Retinal pigment epithelial cell (primary cell): ENCODE measurements at places on chromosomes 5 and 9.

GRCh38 chr9:126319671-126320070 lies 7.0 kb upstream of the MVB12B start:
- no peak for DNase-seq

DNA sequence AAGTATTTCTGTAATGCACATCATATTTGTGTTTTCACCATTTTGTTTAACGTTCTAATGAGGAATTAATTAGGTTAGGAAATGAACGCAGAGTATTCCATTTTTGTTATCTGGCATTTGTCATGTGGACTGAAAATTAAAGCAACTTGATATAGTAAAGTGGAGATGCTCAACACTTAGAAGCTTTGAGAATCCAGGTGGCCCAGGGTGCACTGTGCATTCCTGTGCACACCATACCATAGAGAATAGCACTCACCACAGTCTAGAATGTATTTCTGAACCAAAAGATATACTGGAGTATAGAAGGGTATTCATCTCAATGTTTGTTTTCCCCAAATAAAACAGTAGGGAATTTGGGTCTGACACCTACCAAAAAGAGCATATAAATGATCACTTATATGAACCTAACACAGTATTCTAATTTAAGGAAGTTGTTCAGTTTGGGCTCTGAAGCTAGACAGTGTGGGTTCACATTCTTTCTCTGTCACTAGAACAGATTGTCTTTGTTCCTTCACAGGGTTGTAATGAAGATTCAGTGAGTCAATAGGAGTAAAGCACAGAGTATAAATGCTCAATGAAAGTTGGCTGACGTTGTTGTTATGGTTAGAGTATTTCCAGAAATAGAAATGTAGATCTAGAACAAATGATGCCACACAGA lies 125.6 kb upstream of the DMRT1 start:
- DNase-seq: no peak

- DNase-seq: no peak
Measured at GRCh38 chr9:88816141-88816540, 175.1 kb upstream of the S1PR3 start.

- DNase-seq: peak; percentile 54
Measured at GRCh38 chr5:169029661-169030274, 271.2 kb downstream of the SLIT3 start.

DNA sequence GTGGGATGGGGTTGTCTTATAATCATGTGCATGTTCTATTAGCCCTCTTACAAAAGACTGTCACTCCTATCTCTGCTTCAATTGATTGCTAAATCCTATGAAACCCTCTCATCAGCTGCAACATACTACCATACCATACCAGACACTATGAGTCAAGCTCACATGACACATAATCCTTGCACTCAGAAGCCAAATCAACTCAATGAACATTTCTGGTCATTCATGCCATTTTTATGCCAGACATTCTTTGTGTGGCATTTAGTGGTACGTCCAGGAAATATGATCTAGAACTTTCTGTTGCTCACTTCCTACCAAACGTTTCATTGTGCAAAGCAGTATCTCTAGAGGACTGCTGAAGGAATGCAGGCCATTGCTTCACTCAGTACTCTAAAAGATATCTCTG lies 159.2 kb upstream of the GNA14 start:
- peak; percentile 88 for DNase-seq

DNA sequence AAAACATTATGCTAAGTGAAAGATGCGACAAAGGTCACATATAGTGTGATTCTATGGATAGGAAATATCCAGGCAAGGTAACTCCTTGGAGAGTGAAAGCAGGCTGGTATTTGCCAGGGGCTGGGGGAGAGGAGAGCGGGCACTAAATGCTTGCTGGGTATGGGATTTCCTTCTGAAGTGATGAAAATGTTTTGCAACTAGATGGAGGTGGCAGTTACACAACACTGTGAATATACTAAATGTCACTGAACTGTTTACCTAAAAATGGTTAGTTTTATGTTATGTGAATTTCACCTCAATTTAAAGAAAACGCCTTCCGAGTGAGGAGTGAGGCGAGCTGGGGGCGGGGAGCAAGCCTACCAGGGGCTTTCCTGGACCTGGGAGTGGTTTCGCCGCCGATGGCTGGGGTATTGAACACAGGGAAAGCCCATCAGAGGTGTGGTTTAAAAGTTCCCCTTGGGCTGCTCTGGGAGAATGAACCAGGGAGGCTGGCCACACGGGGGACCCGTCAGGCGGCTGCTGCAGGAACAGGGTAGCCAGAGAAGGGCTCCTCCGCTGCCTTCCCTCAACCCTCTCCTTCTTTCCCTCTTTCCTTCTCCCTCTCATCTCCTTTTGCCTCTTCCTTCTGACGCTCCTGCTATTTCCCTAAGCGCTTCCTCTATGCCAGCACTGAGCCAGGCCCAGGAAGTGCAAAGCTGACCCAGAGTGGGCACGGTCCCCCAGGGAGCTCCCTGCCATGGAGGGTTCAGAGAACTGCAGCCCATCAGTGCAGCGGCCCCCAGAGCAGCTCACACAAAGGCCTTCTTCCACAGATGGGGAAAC lies 4.9 kb downstream of the AKNA start:
- no peak for DNase-seq

DNA sequence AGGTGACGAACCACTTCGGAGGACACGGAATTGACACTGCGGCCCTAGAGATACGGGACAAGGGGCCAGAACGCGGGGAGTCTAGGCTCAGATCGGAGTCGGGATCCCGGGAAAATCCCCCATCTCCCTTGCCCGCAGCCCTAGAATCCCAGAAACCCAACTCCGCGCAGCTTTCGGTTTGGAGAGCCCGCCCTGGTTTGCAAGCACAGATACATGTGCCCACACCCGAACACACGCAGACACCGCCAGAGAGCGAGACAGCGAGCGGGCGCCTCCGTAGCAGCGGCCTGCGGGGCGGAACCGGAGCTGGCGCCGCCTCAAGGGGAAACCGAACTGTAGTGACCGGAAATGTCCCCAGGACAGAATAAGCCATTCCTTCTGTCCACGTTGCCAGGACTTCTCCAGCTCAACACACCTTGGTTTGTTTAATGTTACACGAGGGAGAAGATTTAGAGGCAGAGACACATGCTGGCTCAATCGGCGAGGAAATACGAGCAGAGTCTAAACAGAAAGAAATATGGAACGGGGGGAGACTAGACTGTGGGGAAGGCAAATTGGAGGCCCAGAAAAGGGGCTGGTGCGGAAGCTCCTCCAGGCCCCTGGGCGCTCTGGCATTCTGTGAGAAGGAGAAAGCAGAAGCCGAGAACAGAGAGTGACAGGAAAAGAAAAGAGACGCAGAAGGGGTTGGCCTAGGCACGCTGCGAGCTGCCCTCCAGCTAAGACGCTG lies 2.9 kb upstream of the PAX5 start:
- no peak for DNase-seq

- DNase-seq: no peak
Measured at GRCh38 chr9:93037476-93037971, 21.0 kb upstream of the SUSD3 start.

DNA sequence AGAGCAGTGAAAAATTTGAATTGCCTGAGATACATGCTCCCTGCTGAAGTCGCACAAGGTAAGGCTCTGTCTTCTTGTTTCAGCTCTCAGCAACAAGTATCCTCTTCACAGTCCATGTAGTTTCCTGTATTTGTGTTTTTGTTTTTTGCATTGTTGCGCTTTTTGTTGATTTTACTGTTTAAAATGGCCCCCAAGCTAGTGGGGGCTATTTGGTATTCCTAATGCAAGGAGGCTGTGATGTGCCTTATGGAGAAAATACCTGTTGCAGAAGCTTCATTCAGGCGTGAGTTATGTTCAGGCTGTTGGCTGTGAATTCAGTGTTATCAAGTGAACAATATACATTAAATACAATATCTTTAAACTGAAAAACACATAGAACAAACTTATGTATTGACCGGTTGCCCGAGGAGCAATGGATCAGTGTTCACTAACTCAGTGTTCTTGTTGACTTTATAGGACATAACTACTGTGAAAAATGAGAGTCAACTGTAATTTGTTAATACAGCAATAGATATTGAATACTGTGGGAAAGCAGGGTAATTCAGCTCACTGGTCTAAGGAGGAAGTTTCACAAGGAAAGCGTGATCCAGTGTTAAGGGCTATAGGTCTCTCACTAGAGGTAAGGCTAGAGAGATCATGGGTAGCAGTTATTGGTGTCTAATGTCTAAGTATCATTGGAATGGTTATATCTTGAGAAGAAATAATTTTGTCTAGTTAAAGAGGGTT lies 150.5 kb downstream of the GCNT1 start:
- no peak for DNase-seq

GRCh38 chr9:35660966-35661415 lies 2.9 kb downstream of the CCDC107 start:
- no peak for DNase-seq

DNA sequence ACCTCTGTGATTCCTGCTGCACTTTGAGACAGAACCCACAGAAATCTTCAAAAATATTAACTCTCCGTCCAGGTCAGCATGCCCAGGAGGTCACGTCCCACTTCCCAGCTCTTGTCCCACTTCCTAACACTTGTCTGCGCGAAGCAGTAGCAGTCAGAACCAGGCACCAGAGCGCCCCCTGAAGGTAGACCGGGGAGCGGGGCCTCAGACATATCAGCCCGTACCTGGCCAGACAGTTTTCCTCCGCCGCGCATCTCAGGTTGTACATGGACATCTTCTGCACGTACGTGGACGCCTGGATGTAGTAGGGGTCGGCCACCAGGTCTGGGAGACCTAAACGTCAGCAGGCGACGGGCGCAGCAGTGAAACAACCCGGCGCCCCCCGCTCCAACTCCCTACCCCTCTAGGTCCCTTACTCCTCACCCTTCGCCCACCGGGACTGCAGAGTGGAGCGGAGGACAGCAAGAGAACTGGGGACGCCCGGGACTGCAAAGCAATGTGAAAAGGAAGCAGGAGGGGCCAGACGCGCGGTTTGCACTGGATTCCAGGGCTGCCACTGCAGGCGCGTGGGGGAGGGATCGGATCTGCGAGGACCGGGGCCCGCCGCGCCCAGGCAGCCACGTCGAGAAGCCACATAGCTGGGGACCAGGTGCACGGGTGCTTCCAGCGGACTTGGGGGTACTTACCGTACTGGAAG lies 1.2 kb downstream of the LOX start:
- peak; percentile 44 for DNase-seq
